ENCODE measurements at places on chromosomes 12 and 14.

DNA sequence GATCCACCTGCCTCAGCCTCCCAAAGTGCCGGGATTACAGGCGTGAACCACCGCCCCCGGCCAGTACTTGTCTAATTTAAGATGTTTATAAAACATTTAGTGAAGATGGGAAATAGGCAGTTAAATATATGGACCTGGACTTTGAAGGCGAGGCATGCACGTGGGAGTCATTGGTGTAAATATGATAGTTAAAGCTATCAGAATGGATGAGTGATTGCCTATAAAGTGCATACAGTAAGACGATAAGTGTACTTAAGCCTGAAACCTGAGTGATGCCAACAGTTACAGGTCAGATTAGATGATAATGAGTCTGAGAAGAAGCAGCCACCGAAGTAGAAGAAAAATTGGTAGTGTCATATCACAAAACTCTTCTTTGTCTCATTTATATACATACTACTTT, 11.5 kb downstream of the RAD51B start:
- no peak for DNase-seq

- no peak for DNase-seq
Observed at GRCh38 chr14:36856095-36856878, 194.6 kb downstream of the PAX9 start.

DNA sequence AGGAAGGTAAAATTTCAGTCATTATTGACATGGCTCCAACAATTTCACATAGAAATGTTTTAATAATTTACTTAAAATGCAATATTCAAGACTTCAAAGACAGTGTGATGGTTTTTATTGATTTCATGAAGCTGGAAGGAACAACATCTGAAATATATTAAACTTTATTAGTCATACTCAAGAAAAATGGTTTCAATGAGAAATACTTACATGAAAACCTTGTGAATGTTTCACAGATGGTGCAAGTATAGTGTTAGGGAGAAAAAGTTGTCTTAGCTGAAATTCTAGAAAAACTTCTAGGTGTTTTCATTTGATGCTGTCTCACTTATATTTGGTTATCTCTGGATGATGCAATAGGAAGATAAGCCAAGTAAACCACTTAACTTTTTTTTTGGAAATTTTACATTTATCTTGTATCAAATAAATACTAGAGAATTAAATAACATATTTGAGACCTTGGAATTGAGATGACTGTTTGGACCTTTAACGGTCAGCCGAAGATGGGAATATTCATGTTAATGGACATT, 65.5 kb downstream of the PELI2 start:
- no peak for DNase-seq

GRCh38 chr14:52090936-52091335, 22.1 kb upstream of the NID2 start:
- DNase-seq = no peak

GRCh38 chr12:673849-674248, 10.6 kb upstream of the NINJ2 start:
- DNase-seq = no peak

GRCh38 chr14:67420102-67420739, 8.3 kb upstream of the PLEK2 start:
- DNase-seq = peak; percentile 62

DNA sequence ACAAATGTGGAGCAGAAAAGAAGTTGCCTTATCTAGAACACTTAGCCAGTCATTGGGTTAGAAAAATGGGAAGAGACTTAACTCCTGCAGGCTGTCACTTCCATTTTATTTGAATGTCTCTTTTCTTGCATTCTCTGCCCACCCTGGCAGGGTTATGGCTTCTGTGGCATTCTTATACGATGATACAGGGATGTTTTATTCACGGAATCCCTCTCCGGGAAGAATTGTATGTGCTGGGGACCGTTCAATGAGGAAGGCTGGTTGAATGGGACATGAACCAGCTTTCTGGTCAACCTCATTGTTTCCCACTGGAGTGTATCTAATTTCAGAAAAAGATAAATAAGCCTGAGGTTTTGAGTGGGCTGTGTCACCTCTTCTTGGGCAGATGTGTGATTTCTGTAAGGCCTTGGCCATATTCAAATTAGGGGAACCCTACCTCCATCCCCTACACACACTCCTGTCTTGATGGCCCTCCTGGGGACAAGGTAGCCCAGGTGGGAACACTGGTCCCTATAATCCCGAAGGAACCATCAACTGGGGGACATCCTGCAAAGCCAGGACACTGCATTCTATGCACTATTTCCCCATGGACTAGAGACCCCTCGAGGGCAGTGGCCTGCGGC, 174.8 kb upstream of the GSC start:
- no peak for DNase-seq

GRCh38 chr12:59486827-59487226, 109.0 kb upstream of the SLC16A7 start:
- DNase-seq = no peak

DNA sequence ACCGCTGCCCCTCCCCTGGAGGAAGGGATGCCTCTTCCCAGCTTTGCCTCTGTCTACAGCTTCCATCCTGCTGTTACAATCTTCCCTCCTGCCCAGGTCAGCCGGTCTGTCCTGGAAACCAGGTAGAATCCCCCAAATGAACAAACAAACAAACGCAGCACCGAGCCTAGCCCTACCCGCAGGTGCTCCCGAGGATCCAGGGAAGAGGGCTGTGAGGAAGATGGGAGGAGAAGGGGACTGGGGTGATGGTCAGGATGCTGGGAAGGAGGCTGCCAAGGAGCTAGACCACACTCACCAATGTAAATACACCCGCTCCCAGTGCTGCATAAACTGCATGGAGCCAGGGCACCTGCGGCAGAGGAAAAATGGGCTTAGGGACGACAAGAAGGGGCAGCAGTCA, 16.6 kb downstream of the FAIM2 start:
- no peak for DNase-seq

DNA sequence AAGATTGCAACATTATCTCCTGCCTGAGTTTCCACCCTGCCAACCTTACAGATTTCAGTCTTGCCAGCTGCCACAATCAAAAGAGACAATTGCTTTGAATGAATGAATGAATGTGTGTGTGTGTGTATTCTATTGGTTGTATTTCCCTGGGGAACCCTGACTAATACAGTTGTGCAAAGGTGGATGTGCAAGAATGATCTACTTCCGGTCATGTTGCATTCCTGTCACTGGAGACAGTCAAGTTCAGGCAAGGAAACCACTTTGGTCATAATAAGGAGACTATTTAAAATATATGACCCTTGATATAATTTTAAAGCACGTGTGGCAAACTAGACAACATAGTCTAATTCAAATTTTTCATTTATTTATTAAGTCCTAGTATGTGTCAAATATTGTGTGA, 13.1 kb downstream of the RERG start:
- DNase-seq = no peak

DNA sequence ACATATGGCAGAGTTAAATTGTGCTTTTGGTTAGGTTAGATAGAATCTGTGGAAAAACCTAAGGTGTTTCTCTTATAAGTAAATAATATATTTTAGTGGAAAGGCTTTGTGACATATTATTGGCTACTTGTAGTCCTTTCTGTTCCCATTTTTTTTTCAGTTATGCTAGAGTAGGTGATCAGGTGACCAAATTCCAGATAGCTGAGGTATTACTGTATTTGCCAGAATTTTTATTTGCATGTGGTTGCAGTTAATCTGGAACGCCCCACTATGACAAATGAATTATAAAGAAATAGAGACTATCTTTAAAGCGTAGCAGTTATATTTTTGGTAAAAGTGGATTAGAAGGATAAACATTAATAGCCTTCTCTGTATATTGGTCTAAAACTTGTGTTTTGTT, 52.0 kb downstream of the ARHGAP5 start:
- no peak for DNase-seq

GRCh38 chr14:67166450-67166853, 22.8 kb upstream of the GARIN2 start:
- peak; percentile 45 for DNase-seq

DNA sequence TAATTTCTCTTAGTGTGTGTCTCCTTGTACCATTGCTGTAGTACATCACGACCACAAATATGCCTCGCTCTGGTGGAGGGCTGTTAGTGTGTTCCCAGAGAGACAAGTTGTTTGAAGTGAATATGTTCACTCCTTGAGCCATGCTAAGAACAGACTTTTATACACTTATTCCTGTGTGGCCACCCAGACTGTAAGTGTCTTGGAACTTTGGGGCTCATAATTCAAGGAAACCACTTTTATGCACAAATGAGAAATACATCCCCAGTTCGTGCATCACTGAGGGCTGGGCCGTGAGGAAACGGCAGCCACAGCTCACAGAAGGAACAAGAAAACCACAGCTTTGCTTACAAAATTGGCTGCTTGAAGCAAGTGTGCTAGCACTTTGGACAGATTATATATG, 362.2 kb upstream of the DDHD1 start:
- peak; percentile 48 for DNase-seq

- DNase-seq = peak; percentile 65
Observed at GRCh38 chr12:32679920-32680237, 778 bp downstream of the DNM1L start.

DNA sequence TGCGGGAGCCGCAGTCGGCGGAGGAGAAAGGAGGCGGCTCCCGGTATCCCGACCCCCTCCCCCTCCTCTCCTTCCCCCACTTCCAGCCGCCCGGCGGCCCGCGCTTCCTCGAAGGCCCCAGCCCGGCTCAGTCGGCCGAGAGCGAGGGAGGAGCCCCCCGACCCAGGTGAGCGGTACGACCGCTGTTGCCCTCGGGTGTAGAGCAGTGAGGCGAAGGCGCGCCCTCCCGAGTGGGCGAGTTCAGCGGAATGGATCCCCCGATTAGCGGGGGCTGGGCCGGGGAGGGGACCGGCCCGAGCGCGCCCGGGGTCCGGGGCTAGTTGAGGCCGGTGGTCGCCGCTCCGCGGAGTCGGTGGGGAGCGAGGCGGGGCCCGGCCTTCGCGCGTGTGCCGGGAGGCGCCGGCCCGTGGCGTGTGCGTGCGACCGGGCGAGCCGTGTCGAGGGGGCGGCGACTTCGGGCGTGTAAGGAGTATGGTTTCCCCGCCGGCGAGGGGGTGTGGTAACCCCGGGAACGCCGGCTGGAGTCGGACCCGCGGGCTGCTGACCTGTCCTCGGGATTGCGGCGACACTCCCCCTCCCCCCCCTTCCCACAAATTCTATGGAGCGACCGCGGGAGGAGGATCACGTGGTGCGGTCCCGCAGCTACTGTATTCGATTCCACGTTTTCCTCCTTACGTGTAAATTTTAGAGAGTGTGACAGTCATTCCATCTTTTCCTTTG, 501 bp downstream of the RIMKLB start:
- peak; percentile 39 for DNase-seq

DNA sequence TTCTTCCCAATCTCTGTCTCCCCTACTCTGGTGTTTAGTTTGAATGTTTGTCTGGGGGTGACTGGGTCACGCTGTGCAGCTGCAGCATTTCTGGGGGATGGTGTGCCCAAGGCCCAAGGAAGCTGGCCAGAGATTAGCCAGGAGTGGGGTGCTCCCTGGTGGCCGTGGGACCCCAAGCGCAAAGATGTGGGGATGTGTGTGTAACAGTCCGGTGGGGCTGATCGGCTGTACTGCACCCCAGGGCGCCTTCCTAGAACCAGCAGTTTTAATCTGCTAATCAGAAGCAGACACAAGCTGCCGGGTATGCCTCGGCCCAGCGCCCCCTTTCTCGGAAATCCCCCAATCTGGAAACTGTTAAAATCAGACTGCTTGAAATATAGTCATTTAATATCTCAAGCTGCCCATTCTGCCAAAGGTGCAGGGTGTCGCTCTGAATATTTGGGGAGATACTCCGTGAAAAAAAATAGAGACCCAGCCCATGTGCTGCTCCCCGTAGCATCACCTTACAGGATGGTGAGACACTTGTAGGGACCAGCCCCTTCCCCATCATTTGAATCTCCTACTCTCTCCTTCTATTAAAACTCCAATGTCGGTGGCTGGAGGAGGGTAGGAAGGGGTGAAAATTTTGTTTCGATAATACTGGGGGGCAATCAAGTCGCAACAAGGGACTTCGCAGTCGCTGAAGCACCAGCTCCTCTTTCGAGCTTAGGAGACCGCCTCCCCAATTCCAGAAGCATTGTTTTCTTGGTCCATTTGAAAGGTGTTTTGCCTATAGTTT, 4.3 kb downstream of the HOXC9 start:
- no peak for DNase-seq

- DNase-seq = no peak
Observed at GRCh38 chr14:61747342-61747741, 14.9 kb upstream of the SNAPC1 start.

DNA sequence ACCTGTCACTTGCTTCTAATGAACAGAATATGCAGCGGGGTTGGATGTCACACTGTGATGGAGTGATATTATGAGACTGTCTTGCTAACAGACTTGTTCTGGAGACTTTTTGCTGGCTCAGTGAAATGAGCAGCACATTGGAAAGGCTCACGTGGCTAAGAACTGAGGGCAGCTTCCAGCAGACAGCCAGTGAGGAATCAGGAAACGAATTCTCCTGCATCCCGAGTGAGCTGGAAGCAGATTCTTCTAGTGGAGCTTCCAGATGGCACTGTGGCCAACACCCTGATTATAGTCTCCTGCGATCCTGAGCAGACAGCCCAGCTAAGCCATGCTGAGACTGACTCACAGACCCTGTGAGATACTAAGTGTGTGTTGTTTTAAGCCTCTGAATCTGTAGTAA, 16.1 kb upstream of the TSPAN9 start:
- DNase-seq = no peak

DNA sequence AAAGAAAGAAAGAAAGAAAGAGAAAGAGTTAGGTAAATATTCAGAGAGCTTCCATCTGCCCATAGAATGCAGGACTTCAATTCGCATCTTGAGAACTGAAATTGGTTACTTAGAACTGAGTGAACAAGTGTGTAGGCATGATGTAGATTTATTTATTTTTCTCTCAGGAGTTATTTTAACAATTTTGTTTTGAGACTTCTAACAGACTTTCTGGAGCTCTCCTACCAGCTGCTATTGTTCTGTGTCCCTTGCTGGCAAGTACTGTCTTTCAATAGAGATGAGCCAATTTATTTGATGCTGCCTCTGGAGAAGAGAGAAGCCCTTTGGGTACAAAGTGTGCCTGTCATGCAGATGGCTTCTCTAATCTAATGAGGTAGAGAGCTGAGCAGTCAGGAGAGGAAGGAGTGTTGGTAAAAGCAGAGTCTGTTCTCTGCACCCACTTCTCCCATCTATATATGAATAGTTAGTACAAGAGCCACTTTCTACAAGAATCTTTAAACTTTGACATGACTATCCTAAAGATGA, 67.0 kb downstream of the SYT1 start:
- no peak for DNase-seq
